Activated T-cell treated with anti-CD3 and anti-CD28 coated beads, Interleukin-2, amount 50 U/mL, for 4 hours (primary cell): ENCODE measurements at places on chromosomes 7 and 10.

DNA sequence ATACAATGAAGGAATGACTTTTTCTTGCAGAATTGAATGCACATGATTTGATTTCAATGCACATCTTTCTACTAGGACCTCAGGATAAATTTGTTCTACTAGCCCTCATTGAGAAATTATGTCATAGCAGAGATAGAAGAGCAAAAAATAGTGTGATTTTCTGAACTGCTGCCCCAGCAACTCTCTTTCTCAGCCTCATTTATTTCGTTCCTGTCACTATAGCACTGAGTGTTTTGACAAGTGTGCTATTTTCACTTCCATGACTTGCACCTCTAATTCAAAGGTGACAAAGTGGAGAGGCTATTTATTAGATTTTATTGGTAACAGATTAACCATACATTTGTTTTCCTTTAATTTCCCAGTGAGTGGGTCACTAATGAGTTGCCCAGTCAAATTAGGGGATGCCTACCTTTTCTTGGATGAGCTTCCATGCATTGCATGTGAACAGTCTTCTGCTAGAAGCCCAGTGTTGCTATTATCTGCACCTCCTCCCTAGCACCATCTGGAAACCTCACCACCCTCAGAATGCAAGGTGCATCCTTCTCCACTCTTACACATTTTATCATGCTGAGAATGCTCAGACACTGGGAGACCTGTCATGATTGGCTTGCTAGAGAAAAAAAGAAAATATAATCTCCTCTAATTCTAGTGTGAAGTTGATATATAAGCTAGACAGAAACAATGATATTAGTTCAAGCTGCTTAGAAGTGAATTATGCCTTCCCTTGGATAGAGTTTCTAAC is 119.6 kb upstream of the CTTNBP2 start:
- DNase-seq = no peak

- DNase-seq = no peak
These were observed 360.1 kb downstream of the TNS3 start for GRCh38 chr7:47221826-47222225.

GRCh38 chr7:102390697-102391484 is 5.3 kb upstream of the PRKRIP1 start:
- peak; percentile 66 for DNase-seq

- DNase-seq = no peak
These were observed 286.9 kb upstream of the DKK1 start for GRCh38 chr10:52027055-52027705.

DNA sequence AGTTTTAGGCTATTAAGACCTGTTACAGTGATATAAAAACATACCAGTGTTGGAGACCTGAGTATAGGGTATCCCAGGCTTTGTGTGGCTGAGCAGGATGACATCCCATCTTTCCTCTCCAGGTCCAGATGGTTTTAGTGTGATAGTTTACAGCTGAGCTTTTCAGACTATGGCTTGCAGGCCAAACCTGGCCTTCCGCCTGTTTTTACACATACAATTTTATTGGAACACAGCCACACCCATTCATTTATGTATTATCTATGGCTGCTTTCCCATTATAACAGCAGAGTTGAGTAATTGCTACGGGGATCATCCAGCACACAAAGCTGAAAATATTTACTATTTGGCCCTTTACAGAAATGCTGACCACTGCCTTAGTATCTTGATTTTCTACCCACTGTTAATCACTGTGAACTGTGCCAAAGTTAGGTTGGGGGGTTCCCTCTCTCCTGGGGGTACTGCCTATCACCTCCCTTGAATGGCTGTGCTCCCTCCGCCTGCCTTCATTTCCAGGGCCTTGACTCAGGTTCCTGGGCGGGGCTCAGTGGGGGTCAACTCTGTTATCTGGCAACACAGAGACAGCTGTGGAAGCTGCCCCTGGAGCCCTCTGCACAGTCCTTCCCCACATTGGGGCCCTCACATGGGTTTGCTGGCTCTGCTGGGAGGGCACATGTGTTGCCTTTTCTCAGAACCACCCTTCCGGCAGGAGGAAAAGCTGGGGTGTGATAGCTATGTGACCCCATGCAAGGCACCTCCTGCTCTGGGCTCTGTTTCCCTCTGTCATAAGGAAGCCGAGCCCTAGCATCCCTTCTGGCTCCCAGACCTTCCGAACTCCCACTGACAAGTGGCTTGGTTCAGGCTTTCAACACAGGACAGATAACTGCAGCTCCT is 40.3 kb upstream of the SH2D4B start:
- no peak for DNase-seq

DNA sequence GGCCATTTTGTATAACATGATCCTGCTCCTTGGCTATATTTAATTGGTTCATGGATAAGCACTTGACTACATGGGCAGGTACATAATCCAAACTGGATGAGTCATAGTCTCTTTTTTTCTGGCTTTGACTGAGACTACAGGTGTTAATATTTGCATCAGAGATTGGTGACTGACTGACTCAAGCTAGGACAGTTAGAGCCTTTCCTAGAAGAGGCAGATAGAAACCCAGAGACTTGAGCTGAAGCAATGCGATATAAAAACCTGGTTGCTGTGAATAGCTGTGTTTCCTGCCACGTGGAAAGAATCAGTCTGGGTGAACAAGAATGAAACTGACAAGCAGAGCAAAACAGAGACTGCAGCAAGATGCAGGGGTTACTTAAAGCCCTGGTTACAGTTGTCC is 81.0 kb downstream of the SAMD9 start:
- DNase-seq = no peak
